Activated CD4-positive, alpha-beta memory T cell treated with anti-CD3 and anti-CD28 coated beads for 36 hours (primary cell): ENCODE measurements at places on chromosomes 1 and 21.

DNA sequence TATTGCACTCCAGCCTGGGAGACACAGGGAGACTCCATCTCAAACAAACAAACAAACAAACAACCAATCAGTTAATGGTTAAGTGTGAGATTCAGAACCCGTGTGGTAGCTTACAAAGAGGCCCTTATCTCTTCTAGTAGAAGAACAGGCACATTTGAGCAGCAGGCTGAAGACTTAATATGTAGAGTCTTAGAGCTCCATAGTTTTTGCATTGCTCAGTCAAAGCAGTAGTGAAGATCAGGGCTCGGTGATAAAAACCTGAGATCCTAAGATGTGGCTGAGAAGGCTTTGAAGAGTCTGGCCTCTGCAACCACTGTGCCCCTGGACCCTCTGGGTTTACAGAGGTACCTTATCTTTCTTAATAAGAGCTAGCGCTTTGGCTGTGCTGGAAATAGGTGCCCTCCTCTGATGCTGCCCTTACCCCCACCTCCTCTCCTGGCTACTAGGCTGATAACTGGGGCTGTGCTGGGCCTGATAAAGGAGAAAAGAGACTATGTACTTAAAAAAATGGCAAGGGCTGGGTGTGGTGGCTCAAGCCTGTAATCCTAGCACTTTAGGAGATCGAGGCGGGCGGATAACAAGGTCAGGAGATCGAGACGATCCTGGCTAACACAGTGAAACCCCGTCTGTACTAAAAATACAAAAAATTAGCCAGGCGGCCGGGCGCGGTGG, 10.5 kb upstream of the UCK2 start:
- DNase-seq, result no peak

DNA sequence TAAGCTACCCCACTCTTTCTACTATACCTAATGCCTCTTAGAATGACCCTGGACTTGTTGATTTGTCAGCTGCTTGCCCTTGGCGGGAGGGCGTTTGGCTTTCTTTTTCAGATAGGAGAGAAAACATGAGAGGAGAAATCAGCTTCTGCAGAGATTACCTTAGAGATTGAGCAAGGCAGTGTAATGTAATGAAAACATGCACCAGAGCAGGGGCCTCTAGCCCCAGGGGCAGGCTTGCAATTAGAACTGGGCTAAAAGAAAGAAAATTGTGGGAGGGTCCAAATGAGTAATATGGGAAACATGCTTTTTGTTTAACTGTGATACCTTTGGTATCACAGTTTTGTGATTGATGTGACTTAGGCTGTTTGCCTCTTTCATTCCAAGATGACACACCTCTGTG, 89.7 kb downstream of the PBX1 start:
- DNase-seq, result no peak

GRCh38 chr1:153984123-153984894, 1.8 kb downstream of the RAB13 start:
- DNase-seq, result no peak

DNA sequence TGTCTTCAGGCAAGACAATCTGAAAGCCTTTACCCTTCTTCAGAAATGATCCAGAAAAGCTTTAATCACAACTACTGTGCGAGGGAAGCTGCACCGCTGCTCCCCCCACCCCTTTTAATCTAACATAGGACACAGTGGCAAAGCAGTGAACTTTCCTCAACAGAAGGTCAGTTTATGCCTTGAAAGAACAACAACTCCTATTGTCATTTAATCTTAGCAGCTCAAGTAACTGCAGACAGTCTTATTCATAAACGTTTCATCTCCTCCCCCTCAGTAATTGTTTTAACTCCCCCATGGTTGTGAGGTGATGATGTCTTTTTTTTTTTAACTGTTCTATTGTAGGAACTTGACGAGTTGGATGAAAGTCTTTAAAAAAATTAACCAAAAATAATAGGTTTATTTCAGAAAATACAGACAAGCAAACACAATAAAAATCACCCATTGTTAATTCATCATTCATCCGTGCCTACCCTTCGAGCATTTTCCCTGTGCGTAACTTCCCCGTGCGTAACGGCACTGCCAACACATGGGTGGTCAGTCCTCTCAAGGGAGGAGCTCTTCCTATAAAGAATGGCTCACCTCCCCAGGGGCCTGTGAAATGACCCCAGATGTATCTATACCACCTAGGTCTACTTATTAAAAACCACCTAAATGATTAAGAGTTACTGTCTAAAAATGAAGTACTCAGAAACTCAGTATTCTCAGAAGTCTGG, 3.3 kb upstream of the ADAR start:
- no peak for DNase-seq

- DNase-seq, result no peak
Observed at GRCh38 chr1:176522310-176522845, 59.4 kb downstream of the PAPPA2 start.

DNA sequence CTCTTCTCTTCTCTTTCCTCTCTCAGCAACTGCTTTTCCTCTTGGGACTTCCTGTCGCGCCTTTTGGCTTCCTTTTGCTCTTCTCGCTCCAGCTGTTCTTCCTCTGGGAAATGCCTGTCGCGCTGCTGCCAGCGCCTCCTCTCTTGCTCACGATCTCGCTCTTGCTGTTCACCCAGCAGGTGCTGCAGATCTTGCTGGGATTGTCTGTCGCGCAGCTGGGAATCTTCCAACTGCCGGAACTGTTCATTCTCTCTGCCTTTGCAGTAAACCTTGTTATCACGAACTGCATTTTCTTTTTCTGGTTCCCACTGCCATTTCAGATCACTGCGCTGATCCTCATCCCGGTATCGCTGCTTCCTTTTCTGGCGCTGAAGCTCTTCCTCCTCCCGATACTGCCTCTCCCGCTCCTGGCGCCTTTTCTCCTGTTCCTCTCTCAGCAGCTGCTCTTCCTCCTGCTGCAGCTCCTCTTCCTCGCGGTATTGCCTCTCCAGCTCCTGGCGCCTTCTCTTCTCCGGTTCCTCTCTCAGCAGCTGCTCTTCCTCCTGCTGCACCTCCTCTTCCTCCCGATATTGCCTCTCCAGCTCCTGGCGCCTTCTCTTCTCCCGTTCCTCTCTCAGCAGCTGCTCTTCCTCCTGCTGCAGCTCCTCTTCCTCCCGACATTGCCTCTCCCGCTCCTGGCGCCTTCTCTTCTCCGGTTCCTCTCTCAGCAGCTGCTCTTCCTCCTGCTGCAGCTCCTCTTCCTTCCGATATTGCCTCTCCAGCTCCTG, 5.8 kb downstream of the TCHH start:
- no peak for DNase-seq
